ENCODE measurements at places on chromosomes 3 and 15.
A peak's percentile ranks its signal among the peaks of the same experiment; 100 is the strongest.

- DNase-seq = no peak
Measured at GRCh38 chr3:110375751-110376518, 695.7 kb upstream of the NECTIN3 start.

- DNase-seq = no peak
Measured at GRCh38 chr15:41503669-41504010, 10.0 kb downstream of the ITPKA start.

DNA sequence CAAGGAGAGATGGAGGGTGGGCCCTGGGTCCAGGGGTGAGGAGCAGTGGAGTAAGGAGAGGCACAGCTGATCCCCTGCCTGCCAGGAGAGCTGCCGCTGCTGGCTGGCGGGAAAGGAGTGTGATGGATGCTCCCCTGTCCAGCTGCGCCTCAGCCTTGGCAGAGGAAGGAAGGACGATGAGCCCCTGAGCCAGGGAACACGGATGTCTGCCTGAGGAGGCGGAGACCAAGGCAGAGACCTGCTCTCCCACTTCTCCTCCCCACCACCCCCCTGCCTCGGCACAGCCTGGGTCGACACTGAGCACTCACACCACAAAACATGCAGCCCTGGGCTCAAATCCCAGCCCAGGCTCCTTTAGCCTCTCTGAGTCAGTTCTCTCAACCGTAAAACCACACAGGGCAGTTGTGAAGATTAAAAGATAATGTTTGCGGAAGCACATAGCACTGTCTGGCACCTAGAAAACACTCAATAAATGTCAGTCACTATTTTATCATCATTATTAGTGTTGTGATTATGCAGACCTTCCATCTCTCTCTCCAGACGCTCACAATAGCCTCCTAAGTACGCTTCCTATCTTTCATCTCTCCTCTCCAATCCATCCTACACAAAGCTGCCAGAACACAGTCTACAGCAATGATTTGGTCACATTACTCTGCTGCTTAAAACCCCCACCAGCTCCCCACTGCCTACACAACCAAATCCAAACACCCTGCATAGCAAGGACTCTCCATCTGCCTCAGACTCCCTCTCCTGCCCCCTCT lies 52.2 kb downstream of the SEMA5B start:
- DNase-seq = no peak

- DNase-seq = no peak
Measured at GRCh38 chr3:40200692-40201316, 108.7 kb upstream of the EIF1B start.

GRCh38 chr3:196428041-196428440 lies 4.2 kb downstream of the UBXN7 start:
- DNase-seq = no peak

- DNase-seq = no peak
Measured at GRCh38 chr3:101037613-101038012, 44.4 kb upstream of the ABI3BP start.

DNA sequence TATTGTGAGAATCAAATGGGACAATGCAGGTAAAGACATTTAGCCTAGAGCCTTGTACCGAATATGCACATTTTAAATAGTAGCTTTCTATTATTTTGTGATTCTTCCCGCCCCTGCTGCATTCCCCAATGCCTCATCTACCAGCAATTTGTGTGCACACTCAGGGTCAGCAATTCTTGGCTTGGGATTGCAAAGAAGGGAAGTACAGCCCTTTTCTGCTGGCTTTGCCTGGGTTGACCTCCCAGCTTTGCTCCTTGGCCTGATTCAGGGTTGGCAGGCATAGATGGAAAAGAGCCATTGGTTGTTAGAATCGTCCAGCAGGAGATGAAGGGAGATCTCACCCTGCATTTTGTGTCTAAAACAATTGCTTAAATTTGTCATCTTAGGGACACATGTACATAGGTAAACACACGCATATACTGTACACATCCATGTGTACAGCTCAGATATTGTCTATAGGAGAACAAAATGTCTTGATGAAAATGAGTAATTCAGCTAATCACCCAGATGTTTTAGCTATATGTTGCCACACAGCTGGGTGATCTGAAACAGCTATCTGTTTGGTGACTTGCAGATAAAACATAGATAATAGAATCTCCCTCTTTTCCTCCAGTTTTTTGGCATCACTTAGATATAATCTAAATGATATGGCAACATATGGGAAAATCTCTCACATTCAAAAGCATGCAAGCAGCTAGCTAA lies 340.9 kb upstream of the TBL1XR1 start:
- DNase-seq = no peak

- DNase-seq = no peak
Measured at GRCh38 chr3:39205919-39206516, 13.6 kb upstream of the XIRP1 start.

DNA sequence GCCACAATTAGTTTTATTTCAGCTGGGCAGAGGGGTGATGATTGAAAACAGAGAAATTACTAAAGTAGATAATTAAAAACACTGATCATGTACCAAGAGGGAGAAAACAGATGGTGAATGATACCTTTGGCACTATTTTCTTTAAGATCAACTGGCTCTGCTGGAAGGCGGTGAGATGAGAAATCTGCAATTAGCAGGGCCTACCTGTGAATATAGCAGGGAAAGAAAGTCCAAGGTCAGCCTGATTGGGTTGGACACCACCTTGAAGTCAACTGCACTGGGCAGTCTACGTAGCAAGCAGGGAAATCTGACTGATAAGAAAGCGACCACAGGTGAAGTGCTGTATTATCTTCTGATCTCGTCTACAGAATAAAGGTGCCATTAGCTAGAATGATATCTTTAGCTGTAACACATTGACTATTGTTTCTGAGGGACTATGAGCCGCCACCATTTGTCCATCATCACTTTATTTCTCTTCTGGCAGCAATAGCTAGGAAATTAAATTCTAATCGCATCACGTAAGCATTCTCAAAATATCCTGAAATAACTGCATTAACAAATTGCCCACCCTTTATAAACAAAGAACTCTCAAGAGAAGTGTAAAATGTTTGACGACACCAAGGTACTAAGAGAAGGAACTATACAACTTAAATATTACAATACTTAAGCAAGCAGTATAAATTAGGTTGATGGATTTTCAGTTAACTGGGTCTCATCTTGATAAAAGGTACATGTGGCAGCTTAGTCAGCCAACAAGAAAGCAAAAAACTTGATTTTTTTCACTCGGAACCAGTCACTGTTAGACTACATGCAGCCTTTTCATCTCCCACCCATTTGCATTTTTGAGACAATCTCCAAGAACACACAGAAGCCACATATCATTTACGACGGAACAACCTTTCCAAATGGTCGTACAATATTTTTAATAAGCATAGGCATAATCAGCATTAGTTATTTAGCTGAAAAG lies 1.3 kb downstream of the NEDD4 start:
- DNase-seq = no peak

DNA sequence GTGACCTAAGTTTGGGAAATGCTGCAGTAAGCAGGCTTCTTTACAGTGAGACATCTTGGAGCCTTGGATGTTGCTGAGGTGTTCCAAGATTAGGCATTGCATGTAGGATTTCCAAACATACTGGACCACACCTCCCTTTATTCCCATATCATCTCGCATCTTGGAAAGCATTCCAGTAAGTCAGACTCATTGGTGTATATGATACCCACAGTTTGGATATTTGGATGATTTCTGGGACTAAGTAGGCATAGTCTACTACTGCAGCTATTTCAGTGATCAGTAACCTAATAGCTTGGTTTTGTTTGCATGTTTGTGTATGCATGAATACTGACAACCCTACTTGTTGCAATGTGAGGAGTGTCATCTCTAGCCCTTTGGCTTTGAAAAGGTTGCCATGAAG lies 97.3 kb downstream of the SEMA6D start:
- DNase-seq = no peak

DNA sequence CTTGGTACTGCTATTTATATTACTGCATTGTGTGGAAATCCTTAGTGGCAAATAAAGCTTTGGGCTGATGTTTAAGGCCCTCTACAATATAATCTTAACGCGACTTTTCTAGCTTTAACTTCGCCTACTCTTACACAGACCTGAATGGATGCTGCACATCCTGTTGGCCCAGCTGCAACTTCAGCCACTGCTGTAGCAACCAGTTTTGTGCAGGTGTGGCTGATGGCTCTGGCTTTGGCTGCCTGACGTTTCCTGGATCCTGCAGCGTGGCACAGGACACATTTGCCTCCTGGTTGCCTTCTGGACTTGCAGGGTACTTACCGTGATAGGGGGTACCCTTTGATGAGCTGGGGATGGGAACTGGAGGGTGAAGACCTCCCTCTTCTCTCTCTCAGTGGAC lies 20.2 kb upstream of the ERICH6 start:
- no peak for DNase-seq

- no peak for DNase-seq
Measured at GRCh38 chr15:26943866-26944265, 27.1 kb upstream of the GABRG3 start.

GRCh38 chr3:34106879-34107278 lies 308.4 kb downstream of the PDCD6IP start:
- DNase-seq = no peak

- no peak for DNase-seq
Measured at GRCh38 chr3:39166932-39167532, 13.6 kb upstream of the CSRNP1 start.

- no peak for DNase-seq
Measured at GRCh38 chr3:15955968-15956367, 158.2 kb upstream of the ANKRD28 start.

- no peak for DNase-seq
Measured at GRCh38 chr3:117131259-117131658, 421.7 kb downstream of the TUSC7 start.

DNA sequence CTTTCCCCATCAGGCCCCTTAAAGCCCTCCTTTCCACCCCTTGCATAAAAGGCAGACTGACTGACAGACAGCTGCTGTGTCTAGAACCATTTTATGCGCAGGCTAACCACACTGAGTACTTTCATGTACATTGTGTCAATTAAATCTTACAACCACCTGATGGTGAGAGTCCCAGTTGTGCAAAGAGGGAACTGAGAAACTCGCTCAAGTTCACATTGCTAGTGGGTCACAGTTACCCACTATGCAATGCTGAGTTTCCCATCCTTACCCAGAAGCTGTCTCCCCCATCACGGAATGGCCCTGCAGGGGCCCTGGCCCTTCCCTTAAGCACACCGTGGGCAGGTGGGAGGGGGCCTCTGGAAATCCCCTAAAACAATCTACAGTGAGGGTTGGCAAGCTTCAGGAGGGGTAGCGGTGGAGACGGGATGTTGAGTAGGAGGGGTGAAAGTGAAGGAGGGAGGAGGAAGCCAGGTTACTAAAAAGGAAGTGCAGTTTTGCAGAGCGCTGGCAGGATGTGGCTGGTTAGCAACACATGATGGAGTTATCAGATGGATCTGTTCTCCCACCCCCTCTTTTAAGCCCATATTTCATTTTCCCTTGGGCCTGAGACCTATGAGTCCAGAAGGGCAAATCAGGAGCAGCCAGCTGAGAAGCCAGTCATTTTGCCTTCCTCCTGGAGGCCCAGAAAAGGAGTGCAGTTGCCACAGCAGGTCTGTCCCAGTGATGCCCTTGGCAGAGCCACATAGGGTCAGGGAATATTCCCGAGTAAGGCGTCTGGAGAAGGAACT lies 30.0 kb downstream of the STARD5 start:
- DNase-seq = peak; percentile 54

GRCh38 chr3:72274493-72275330 lies 489.8 kb upstream of the PROK2 start:
- DNase-seq = no peak

- no peak for DNase-seq
Measured at GRCh38 chr3:54360320-54360719, 238.0 kb downstream of the CACNA2D3 start.

DNA sequence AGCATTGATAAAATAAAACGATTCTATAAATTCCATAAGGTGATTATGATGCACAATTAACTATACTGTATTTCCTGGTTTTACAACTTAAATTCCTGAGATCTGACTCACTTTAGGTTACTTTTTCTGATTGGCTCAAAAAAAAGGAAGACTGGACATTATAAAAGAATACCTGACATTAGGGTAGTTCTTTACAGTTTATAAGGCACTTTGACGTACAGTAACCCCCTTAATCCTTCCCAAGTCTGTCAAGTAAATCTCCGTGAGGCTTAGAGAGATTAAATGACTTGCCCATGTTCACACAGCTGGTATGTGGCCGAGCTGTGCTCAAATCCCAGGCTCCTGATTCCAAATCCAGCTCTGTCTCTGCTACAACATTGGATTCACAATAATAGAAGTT lies 1.0 kb upstream of the SLTM start:
- DNase-seq = no peak

DNA sequence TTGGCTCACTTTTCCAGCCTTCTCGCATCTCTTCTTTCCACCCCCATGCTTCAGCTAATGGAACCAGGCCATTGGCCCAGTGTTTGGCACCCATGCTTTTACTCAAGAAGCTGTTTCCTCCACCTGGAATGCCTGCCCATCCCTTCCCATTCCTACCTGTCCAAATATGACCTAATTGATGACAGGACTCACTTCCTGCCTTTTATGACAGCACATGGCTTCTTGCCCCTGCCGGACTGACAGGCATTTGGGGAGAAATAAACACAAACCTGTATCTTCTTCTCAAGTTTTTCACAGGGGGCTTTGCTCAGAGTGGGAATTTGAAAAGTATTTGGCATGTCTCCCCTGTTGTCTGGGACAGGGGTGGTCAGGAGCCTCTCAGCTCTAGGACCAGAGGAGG lies 120.1 kb downstream of the ABHD5 start:
- no peak for DNase-seq

DNA sequence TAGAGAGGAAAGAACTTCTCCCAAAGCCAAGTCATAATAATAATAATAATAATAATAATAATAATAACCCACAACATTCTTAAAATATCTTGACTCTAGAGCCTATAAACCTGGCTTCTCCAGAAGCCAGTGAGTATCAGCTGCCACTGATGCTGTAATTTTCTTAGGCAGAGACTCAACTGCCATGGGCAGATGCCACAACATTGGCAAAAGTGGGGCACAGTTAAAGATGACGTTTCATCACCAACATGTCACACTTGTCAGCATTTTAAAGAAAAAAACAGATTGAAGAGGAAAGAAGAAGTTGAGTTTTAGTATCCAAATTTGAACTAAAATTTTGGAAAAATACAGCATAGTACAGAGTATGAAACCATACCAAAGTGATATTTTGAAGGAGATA lies 265.0 kb downstream of the ZMAT3 start:
- DNase-seq = no peak

DNA sequence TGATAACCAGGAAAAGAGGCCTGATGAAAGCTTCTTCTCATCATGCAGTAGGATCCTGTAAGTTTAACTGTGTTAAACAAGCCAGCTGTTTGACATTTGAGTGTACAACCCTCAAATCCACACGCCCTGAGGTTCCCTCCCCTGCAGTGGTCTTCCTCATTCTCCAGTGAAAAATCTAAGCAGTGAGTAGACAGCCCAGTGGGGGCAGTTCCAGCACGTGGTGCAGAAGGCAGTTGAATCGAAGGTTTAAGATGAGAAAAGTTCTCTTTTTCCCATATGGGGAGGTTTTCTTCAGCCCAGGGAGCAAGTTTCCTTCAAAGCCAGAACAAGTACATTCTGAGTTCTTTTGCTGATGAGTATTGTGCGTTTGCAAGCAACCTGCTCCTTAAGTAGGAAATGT lies 174.5 kb downstream of the NR2F2 start:
- DNase-seq = no peak

DNA sequence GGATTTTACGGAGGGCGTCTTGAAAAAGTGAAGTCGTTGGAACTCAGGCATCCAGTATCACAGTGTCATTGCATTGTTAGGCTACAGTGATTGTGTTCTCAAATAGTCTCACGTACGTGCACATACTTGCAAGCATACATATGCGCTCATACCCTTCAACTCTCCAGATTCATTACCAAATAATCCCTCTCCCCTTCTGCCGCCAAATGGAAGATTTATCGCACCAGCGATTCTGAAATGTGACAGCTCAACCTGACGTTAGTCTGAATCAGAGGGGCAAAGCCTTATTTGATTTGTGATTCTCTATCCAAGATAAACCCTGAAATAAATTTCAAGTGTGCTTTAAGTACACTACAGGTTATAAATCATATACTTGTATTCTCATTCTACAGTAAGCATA lies 119.4 kb downstream of the GADL1 start:
- no peak for DNase-seq

Measured in activated CD4-positive, alpha-beta T cell treated with anti-CD3 and anti-CD28 coated beads, Interleukin-2, amount 50 U/mL, for 24 hours (primary cell).